ENCODE measurements at places on chromosomes 5 and 9.

DNA sequence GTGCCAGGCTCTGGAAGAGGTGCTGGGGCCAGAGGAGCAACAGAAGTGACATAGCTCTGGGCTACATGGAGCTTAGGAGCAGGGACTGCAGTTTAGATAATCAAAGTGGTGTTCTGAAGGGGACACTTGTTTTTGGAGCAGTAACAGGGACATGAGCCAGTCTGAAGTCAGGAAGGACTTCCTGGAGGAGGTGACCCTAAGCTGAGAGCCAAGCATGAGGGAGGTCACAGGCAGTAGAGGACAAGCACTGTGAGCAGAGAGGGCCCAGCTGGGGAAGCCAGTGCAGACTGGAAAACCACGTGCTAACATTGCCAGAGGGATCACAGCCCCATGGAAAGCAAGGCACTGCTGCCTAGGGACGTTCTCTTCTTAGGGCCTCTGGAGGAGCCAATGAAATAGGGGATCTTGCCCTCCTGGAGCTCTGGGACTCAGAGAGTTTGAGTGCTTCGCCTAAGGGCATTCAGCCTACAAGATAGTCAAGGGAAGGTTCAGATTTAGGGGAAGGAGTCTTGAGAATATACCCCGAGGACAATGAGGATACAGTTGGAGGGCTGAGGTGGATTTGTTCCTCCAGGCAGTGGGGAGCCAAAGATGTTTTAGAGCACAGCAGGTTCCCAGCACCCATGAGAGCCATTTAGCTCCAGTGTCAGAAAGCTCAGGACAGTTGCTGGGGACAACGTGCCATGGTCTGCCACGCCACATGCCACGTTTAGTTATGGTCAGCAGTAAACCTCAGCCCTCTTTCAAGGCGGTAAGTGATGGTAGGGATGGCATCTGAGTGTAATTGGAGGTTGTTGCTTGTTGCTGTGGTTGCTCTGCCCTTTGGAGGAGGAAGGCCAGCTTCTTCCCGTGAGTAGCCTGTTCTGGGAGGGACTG lies 40.5 kb upstream of the SH3PXD2B start:
- no peak for DNase-seq

DNA sequence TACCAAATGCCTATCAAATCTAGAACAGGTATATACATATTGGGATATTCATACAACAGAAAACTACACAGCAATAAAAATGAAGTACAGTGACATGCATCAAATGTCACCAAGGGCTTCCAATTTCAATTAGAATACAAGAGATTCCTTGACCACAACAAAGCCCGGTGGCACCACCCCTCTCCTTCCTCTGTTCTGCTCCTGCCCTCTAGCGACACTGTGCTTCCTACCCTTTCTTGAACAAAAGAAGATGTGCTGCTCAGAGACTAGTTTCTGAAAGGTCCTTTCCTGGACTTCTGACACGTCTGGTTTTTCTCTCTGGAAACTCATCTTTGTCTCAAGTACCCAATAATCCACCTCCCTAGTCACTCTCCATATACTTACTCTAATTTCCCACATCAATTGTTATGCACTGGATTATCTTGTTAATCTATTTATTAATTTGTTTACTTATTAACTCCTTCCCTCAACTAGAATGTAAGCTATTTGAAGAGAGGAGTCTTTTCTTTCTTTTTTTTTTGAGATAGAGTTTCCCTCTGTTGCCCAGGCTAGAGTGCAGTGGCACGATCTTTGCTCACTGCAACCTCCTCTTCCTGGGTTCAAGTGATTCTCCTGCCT lies 70.4 kb upstream of the CTSV start:
- DNase-seq = no peak

- no peak for DNase-seq
Observed at GRCh38 chr9:4315582-4316215, 15.8 kb upstream of the GLIS3 start.

DNA sequence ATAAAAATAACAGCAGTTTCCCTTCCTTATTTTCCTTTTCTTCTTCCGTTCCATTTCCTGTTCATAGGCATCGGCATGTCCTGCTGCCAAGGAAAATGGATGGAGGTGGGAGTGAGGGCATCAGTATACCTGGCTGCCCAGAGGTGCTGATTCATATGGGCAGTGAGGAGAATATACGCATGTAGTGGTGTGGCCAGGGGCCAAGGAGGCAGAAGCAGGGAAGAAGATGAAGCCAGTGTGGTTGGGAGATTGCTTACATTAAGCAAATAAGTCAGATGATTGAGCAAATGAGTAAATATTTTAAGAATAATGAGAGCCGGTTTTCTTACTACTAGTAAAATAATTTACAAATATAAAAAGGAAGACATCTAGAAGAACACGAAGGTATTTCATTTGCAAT lies 344.9 kb upstream of the PAPPA start:
- DNase-seq = no peak

DNA sequence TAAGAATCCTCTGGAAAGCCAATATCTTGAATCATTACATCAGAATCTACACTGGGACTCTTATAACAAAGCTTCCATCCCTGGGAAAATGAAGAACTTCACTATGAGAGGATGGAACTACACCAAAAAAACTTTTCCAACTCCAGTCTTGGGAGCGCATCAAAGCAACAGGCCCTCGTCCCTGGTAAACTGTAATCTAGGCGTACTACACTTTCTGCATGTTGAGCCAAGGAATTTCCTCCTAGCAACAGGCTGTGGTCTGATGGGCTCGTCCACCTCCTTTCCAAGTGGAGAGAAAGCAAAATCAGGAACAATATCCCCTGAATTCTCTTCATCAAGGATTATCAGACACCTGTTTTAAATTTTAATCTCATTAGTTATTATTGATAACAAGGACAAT lies 94.1 kb downstream of the NFIB start:
- DNase-seq = no peak

DNA sequence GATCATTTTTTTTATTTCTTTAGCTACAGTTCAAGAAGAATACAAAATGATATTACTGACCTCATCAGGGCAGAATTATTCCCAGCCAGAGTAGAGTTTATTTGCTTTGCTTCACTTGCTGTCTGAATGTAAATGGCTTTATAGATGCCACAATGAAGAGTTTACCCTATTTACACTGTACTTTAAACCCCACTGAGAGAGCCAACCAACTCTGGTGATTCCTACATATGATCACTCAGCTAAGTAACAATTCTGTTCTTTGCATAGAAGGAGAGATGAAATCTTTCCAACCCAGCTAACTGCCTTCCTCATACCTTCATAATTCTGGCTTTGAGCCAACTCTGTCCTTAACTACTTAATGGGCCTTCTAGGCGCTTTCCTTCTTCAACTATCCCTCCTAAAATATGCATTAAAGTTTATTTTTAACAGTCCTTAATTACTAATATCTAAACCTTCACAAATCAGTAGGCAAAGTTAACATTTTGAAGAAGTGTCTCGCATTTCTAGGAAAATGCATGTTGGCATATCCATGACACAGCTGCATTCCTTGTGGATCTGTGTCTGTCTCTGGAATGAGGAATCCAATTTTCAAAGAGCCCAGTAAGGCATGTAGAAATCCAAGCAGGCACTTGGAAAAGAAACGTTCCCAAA lies 284.8 kb upstream of the GRAMD2B start:
- DNase-seq = no peak

- no peak for DNase-seq
Observed at GRCh38 chr9:121345070-121345469, 25.0 kb downstream of the STOM start.

DNA sequence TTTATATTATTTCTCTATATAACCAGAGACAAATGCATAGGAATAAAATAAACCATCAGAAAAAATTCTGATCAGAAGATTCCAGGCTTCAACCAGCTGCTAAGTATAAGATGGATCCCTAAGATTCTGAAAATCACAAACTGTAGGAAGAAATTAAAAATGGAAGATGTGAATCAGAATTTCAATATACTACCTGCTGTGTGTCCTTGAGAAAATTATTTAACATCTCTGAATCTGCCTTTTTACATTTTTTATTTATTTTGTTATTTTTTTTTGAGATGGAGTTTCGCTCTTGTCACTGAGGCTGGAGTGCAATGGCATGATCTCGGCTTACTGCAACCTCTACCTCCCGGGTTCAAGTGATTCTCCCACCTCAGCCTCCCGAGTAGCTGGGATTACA lies 187.2 kb downstream of the GNAQ start:
- no peak for DNase-seq

DNA sequence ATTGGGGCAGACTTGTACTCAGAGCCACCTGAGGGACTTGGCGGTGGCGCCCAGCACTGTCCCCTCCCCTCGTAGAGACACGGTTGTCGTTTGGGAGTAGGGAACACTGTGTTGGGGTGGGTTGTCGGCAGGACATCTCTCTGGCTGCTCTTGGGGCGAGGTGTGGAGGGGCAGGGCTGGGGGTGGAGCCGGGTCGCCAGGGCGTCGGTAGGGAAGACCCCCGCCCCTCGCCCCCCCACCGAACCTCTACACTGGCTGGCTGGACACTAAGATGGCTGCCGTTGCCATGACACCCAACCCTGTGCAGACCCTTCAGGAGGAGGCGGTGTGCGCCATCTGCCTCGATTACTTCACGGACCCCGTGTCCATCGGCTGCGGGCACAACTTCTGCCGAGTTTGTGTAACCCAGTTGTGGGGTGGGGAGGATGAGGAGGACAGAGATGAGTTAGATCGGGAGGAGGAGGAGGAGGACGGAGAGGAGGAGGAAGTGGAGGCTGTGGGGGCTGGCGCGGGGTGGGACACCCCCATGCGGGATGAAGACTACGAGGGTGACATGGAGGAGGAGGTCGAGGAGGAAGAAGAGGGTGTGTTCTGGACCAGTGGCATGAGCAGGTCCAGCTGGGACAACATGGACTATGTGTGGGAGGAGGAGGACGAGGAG lies 778 bp downstream of the TRIM41 start:
- DNase-seq = no peak

Data from D721Med (cell line).